ENCODE measurements at places on chromosomes 3 and 15.

DNA sequence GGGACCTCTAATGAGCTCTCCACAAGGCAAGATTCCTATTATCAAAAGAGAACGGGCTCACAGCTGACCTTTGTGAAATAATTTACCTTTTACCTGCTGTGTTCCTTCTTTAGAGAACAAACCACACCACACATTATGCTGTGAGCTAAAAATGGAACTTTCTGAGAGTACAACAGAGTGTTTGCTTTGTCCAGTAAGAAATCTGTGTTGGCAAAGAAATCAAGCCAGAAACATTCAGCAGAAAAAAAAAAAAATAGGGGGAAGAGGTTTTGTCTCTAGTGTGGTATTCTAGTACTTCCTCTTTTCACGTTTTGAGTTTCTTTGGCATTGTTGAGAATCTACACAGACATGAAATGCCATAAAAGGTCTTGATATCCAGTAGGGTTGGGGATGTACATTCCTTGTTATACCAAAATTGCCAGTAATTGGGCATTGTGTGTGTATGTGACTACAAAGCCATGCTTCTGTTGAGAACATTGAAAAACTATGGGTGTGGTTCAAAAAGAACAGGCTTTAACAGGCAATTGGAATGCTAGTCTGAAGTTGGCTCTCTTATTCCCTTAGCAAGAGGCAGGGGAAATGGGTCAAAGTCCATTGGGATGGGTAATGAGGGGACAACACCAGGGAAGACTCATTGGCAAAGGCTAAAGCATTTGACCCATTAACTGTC is 273.5 kb downstream of the NEK10 start:
- no peak for DNase-seq

GRCh38 chr3:25633919-25634318 is 30.8 kb downstream of the TOP2B start:
- DNase-seq: no peak

GRCh38 chr3:168604767-168605166 is 509.0 kb upstream of the GOLIM4 start:
- DNase-seq: no peak

DNA sequence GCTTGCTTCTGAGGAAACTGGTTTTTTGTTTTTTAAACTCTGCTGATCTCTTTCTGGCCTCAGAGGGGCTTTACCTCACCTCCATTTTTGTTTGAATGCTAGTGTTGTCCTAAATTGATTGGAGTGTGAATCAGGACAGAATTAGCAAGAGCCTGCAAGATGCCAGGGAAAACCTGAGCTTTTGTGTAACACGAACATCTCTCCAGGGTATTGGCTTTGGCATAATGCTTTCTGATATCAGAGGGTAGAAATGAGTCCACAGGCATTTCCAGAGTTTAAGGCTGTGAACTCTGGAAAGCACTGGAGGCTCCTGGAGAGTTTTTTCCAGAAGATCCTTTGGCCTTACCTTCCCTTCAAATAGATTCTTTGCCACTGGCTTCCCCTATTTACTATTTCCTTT is 87.1 kb downstream of the WDR76 start:
- no peak for DNase-seq

- no peak for DNase-seq
These were observed 82.1 kb downstream of the NEK10 start for GRCh38 chr3:27287052-27287451.

- DNase-seq: no peak
These were observed 26.3 kb upstream of the AADAC start for GRCh38 chr3:151787626-151788025.

GRCh38 chr15:85494048-85494777 is 113.8 kb downstream of the AKAP13 start:
- peak; percentile 62 for DNase-seq
